ENCODE measurements at places on chromosomes 6 and 20.

DNA sequence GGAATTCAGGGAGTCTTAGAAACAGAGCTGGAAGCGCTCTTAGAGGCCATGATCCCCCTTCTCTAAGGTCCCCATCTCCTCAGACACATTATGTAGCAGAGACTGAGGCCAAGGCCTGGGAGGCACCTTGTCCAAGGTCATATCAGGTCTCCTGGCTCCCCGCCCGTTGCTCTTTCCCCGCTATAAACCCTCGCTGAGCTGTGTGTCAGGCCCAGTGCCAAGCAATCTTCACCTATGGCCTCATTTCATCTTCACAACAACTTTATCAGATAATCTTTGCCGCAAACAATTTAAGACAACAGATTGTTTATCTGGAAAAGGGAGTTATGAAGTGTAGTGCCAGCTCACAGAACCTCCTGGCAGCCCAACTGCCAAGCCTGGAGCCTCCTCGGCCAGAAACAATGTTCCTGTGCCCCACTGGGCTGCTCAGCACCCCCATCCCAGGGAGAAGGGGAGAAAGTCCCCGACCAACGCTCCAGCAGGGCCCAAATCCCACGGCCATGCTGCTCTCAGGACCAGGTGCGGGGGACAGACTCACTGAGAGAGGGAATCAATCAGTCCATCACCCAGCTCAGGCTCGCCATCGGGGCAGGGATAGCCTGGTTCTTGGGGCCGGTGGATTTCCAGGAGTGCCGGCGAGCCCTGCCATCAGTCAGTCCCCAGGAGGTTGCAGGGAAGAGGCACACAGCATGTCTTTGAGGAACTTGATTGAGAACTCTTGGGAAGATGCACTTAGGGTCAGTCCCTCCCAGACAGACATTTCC, 16.9 kb upstream of the FANCE start:
- DNase-seq, result no peak

- no peak for DNase-seq
Measured at GRCh38 chr6:143877584-143878271, 13.5 kb downstream of the ZC2HC1B start.

- no peak for DNase-seq
Measured at GRCh38 chr20:41572010-41572572, 46.1 kb downstream of the CHD6 start.

- no peak for DNase-seq
Measured at GRCh38 chr6:26354162-26354561, 10.8 kb upstream of the BTN3A2 start.

GRCh38 chr6:100850174-100850573, 31.0 kb downstream of the ASCC3 start:
- no peak for DNase-seq

- DNase-seq, result peak; percentile 9
Measured at GRCh38 chr6:11921017-11921438, 91.1 kb upstream of the HIVEP1 start.

DNA sequence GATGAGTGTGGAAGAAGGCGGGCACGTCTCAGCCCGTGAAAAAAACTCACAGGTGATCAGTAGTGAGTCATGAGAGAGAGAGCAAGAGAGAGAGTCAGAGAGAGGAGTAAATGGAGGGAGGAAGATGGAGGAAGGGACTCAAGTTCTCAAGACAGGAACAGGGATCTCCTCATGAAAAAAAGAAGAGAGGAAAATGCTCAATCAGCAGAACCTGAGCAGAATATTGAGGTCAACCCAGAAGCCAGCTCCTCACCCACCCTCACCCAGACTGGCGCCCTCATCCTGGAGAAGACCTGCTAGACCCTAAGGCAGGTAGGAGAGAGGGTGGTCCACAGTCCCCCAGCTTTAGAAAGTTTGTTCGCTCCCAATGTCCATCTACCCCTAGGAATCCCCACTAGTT, 4.8 kb downstream of the UBD start:
- no peak for DNase-seq

GRCh38 chr6:88492824-88493223, 326.7 kb upstream of the CNR1 start:
- DNase-seq, result peak; percentile 55

- DNase-seq, result peak; percentile 44
Measured at GRCh38 chr6:157020398-157020797, 243.2 kb downstream of the ARID1B start.

- DNase-seq, result no peak
Measured at GRCh38 chr20:51284871-51285270, 257.6 kb downstream of the NFATC2 start.

DNA sequence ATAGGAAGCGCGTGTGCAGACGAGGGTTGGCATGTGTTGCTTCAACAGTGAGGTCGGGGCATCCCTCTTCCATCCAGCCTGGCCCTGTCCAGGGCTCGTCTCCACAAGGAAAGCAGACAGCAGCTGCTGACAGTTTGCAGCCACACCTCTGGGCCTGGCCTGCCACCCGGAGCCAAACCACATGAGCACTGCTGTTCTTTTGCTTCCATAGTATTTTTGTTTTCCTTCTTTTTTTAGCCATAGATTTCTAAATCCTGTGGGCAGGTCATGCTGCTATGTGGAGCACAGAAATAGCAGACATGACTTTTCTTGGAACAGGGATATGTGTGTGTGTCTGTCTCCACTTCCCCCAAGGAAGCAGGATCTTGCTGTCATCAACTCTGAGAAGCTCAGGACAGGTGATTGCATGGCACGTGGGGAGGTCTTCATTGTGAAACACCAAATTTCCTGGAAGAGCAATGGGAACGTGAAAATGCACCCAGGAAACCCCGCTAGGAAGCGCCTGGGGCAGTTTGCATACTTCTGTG, 167.4 kb downstream of the DTNBP1 start:
- DNase-seq, result no peak

GRCh38 chr6:30013291-30013922, 47.7 kb upstream of the POLR1H start:
- DNase-seq, result peak; percentile 59

DNA sequence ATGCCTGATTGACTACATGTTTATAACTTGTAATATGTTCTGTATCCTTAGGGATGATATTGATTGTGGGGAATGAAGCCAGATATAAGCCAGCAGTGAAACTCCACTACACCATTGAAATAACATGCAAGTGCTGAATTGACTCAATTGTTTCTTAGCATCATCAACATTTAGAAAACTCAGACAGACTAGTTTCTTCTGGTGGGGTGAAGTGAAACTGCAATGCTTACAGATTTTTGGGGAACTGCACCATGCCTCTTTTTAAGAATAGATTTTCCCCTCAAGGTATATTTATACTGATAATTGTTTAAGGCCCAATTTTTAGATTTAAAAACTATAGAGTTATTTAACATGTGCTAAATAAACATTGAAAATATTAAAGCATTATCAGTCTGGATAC, 1044.6 kb upstream of the EYS start:
- no peak for DNase-seq

GRCh38 chr20:46624946-46625345, 26.3 kb downstream of the SLC13A3 start:
- DNase-seq, result no peak

DNA sequence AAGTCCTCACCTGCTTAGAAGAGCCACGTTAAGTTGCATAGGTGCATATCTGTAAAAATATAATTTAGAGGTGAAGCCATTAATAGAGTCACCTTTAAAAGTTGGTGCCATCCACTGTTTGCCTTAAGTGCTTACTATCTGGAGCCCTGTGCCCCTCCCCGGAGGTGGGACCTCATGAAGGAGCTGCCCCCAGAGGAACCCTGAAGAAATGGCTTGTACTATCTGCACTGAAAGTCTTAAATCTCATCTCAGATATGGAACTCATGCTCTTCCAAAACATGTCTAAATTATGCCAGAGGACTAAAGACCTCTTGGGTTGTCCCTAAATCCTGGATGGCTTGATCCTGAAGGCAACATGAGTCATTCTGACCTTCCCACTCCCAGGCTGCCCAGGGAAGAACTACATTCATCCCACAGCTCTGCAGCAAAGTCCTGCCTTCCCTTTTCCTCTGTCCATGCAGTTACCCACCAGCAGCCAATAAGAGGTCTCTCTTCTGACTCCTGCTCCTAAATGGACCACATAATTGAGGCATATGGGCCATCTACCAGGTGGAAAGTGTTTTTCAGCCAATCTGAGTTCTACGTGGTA, 85.3 kb downstream of the ASXL1 start:
- no peak for DNase-seq

- no peak for DNase-seq
Measured at GRCh38 chr6:132410830-132411229, 9.6 kb upstream of the MOXD1 start.

- DNase-seq, result no peak
Measured at GRCh38 chr20:23298155-23298554, 52.4 kb upstream of the NXT1 start.

DNA sequence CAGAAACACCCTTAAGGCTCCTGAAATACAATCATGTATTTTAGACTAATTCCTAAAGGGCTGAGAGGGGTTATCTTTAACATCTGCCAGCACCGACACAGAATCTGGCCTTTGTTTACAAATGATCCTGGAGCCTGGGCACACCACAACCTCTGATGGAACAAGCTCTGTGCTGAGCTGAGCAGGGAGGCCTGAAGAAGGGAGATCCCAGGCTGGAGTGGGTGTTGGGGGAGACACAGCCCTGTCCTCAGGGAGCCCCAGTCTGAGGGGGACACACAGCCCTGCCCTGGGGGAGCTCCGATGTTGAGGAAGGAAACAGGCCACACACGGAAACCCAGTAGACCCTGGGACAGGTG, 130.5 kb downstream of the VEGFA start:
- DNase-seq, result peak; percentile 22

DNA sequence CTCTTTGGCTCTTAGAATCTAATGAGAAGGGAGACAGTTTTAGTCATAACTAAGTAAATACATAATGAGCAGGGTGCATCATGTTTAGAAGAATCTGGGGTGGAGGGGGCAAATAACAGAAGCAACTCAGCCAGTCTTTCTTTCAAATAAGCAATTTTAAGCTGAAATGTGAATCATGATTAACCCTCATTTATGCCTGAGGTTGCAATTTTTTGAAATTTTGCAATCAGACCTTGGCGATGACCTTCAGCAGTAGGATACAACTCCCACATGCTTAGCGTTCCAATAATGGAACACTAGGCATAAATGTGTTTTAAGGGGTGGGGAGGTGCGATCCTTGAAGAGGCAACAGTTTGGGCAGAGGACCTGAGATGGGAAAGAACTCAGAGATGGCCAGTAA, 30.6 kb downstream of the TMEM14B start:
- DNase-seq, result no peak

- no peak for DNase-seq
Measured at GRCh38 chr20:31831211-31831610, 12.1 kb downstream of the MYLK2 start.

GRCh38 chr20:62203378-62204030, 16.6 kb downstream of the HRH3 start:
- DNase-seq, result no peak

- DNase-seq, result no peak
Measured at GRCh38 chr6:126123226-126123625, 136.9 kb downstream of the TRMT11 start.

- DNase-seq, result no peak
Measured at GRCh38 chr6:131001111-131001736, 61.8 kb downstream of the EPB41L2 start.

DNA sequence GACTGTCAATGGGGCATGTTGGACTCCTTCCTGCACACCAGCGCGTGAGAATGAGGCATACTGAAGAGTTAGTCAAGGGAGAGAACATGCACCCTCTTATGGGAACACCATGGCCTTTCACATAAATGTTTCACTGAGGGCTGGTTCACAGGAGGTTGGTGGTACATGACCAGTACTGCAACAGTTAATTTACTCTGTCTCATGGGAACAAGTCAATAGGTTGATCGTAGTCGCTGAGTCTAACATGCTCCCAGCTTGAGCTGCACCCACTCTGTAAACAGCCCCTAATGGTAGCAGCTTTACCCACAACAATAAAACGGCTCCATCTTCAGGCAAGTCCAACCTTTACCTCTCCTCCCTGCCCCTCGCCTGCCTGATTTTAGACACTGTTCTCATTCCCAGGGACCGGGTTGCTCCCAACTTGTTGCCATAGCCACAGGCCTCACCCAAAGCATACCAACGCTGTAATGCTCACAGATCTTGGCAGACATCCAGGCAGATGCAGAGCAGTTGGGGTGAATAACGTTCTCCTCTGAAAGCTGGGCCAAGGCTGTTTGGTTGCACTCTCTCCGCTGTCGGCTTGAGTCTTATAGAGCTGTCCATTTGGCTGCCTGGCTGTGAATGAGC, 111.3 kb downstream of the LY86 start:
- peak; percentile 75 for DNase-seq
